ENCODE measurements at places on chromosomes 16 and 17. TPM values are rescaled to one million over a fixed set of nuclear protein-coding genes. Genes with fewer than 3 reads are reported as not detected.

PTGES3L gene
- total RNA-seq, result 0.53 TPM

GRCh38 chr17:78051186-78051972, 77.2 kb downstream of the TMC6 start:
- no peak for DNase-seq
- H3K36me3 ChIP-seq, result peaks cover 63% of the 10 kb centered on the region
- H3K27me3 ChIP-seq, result no peaks in the 10 kb centered on the region
- H3K4me3 ChIP-seq, result no peak overlapping the region
- H3K27ac ChIP-seq, result no peak overlapping the region

DNA sequence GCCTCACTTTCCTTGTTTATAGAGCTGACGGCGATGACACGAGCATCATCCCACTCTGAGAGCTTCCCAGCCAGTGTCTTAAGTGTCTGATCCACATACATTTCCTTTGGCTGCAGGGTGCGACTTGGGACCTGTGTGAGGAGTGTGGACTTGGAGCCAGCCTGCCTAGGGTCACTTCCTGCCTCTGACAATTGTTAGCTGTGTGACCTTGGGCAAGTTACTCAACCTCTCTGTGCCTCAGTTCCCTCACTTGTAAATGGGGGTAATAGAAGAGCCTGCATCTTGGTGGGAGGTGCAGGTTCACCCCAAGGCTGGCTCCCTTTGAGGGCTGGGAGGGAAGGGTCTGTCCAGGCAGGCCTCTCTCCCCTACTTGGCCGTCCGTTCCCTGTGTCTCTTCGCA, 27.4 kb upstream of the GSE1 start:
- DNase-seq, result no peak
- H3K4me1 ChIP-seq, result peaks cover 76% of the 10 kb centered on the region

DNA sequence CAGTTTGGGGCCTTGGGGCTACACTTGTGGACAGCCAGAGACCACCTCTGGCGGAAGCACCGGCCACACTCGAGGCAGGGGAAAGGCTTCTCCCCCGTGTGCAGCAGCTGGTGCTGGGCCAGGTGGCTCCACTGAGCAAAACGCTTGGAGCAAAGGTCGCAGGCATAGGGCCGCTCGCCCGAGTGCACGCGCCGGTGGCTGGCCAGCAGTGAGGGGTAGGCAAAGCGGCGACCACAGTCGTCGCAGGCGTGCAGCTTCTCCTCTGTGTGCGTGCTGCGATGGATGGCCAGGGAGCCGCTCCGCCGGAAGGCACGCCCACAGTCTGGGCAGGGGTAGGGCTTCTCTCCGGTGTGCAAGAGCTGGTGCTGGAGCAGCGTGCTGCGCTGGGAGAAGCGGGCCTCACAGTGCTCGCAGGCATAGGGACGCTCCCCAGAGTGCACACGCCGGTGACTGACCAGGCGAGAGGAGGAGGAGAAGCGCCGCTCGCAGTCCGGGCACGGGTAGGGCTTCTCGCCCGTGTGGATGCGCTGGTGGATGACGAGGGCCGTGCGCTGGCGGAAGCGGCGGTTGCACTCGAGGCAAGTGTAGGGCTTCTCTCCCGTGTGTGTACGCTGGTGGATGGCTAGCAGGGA, 5.8 kb downstream of the ZNF689 start:
- H3K27ac ChIP-seq, result no peak overlapping the region
- H3K27me3 ChIP-seq, result no peaks in the 10 kb centered on the region
- DNase-seq, result no peak

GP2 gene
- total RNA-seq, result not detected

DNA sequence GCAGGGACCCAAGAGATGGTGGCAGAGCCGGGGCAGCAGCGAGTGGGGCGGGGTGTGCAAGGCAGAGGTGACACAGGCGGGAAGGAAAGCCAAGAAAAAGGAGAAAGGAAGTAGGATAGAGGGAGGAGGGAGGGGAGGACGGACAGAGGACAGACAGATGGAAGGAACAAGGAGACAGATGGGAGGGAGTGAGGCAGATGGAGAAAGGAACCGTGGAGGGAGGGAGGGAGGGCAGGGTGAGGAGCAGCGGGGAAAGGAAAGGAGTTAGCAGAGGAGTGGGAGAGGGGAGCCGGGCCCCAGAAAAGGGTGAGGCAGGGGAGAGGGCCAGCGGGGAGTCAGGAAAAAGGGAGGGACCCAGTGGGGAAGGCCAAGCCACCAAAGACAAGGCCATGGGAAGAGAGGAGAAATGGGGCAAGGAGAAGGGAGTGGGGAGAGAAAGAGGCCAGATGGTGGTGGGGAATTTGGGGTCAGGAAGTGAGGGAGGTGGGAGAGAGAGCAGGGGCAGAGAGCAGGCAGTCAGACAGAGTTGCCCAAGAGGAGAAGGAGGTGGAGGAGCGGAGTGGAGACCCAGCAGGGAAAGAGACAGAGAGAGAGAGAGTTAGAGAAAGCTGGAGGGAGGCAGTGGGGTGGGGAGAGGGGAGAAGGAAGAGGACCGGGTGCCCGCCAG, 13.2 kb upstream of the ASGR1 start:
- no peak overlapping the region for H3K4me3 ChIP-seq
- H3K27ac ChIP-seq, result no peak overlapping the region
- no peak for DNase-seq
- no peaks in the 10 kb centered on the region for H3K27me3 ChIP-seq
- no peaks in the 10 kb centered on the region for H3K36me3 ChIP-seq
- H3K4me1 ChIP-seq, result no peaks in the 10 kb centered on the region

GRCh38 chr16:55530316-55530856, 21.5 kb downstream of the LPCAT2 start:
- no peaks in the 10 kb centered on the region for H3K36me3 ChIP-seq
- no peaks in the 10 kb centered on the region for H3K4me1 ChIP-seq
- H3K27me3 ChIP-seq, result no peaks in the 10 kb centered on the region
- no peak overlapping the region for H3K27ac ChIP-seq
- DNase-seq, result no peak
- no peak overlapping the region for H3K4me3 ChIP-seq

- no peak for DNase-seq
- no peak overlapping the region for H3K27ac ChIP-seq
- peaks cover 30% of the 10 kb centered on the region for H3K27me3 ChIP-seq
- H3K4me3 ChIP-seq, result peak overlapping the region; percentile 7
These were observed 930 bp downstream of the SPNS2 start for GRCh38 chr17:4499431-4500190.

GRCh38 chr16:50530277-50531236, 17.6 kb upstream of the NKD1 start:
- H3K27ac ChIP-seq, result no peak overlapping the region
- no peaks in the 10 kb centered on the region for H3K27me3 ChIP-seq
- H3K4me1 ChIP-seq, result no peaks in the 10 kb centered on the region
- no peak for DNase-seq
- H3K4me3 ChIP-seq, result no peak overlapping the region

- peaks cover 3% of the 10 kb centered on the region for H3K36me3 ChIP-seq
- no peaks in the 10 kb centered on the region for H3K27me3 ChIP-seq
- no peak overlapping the region for H3K27ac ChIP-seq
- H3K4me3 ChIP-seq, result no peak overlapping the region
- no peak for DNase-seq
- H3K4me1 ChIP-seq, result no peaks in the 10 kb centered on the region
These were observed 21.2 kb downstream of the SLC39A11 start for GRCh38 chr17:73071066-73071999.

DNA sequence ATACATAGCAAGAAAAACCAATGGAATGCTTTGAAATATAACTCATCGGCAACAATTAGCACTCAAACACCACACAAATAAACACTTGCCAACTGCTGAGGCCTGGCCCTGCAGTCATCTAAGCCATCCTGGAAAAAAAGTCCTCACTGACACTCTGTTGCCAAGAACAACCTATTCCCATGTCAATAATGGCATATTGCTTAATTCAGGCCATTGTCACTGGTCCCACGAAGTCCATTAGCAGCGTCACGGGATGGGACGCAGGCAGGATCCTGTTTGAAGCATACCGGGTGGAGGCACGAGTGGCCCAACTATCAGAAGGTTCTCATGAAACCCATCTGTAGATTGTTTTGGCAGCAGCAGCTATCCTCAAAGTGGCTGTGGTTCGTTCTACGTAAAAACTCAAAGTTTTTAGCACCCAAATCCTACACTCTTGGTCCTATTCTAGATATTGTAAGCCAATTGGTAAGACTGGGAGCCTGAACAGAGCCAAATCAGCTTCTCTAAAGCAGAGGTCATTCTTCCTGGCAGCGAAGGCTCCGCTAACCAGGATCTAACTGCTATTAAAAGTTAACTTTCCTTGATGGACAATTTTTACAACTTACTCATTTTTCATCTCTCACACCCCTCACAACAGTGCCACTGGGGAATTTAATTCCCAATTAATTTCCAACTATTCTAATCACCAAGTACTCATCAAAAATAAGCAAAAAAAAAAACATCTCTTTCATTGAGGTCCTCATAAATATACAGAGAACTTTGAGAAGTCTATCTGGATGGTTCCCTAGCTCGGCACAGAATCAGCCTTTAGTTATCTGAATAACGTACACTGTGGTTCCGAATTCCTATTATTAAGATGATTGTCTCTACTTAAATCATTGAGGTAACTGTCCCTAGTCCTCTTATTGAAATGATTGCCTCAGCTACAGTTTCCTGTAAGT, 91.5 kb downstream of the ZFHX3 start:
- H3K27me3 ChIP-seq, result no peaks in the 10 kb centered on the region
- H3K4me1 ChIP-seq, result peaks cover 7% of the 10 kb centered on the region
- DNase-seq, result no peak
- H3K36me3 ChIP-seq, result no peaks in the 10 kb centered on the region

KCNH6 gene
- not detected for total RNA-seq

GRCh38 chr16:57091975-57092785, at the start of gene CPNE2:
Gene CPNE2, plus strand, starts transcription at chr16:57092583. Its CDS starts 18,160 bp downstream, at chr16:57110743.
- H3K36me3 ChIP-seq, result no peaks in the 10 kb centered on the region
- peaks cover 17% of the 10 kb centered on the region for H3K4me1 ChIP-seq
- peak; percentile 37 for DNase-seq
- H3K27me3 ChIP-seq, result peaks cover 16% of the 10 kb centered on the region

ARL5C gene
- total RNA-seq, result 0.33 TPM

DNA sequence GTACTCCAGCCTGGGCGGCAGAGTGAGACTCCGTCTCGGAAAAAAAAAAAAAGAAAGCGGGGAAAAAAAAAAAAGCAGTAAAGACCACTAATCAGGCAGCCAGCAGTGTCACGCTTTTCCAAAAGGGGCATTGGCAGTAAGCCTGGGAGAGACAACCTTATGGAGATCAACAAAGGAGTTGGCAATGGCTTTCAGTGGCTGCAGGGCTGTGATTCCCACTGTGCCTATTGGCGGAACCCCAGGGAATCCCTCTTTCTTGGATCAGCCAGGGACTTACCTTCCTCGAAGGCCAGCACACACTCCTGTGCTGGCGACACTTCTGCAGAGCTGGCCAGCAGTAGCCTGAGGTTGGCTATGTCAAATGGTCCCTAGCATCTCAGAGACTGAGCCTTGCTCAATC, 43.2 kb upstream of the ZFHX3 start:
- DNase-seq, result no peak
- no peak overlapping the region for H3K27ac ChIP-seq
- no peaks in the 10 kb centered on the region for H3K36me3 ChIP-seq
- H3K4me3 ChIP-seq, result no peak overlapping the region

- peaks cover 4% of the 10 kb centered on the region for H3K36me3 ChIP-seq
- DNase-seq, result no peak
- H3K27me3 ChIP-seq, result no peaks in the 10 kb centered on the region
- H3K27ac ChIP-seq, result no peak overlapping the region
These were observed 17.1 kb upstream of the RNPS1 start for GRCh38 chr16:2284797-2285576.

GRCh38 chr16:54203851-54204505, 82.6 kb downstream of the IRX3 start:
- H3K27me3 ChIP-seq, result no peaks in the 10 kb centered on the region
- DNase-seq, result no peak
- no peak overlapping the region for H3K27ac ChIP-seq
- no peaks in the 10 kb centered on the region for H3K36me3 ChIP-seq

DNA sequence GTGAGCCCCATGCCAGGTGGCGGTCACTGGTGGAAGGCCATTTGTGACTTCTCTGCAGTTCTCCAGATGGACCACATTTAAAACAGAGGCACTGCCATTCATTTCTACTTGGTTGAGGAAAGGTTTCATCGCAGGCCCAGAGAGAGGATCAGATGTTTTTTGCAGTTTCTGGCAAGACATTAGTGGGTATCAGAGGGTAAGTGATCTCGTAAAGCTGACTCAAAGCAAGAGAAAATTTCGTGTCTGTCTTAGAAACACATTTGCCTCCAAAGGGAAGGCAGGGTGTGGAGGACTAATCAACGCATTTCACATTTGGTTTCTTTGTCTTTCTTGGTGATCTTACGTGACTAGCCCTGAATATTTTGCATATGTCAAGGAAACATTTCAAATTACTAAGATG, 81.8 kb downstream of the PRKCB start:
- no peak overlapping the region for H3K4me3 ChIP-seq
- H3K27ac ChIP-seq, result no peak overlapping the region
- H3K4me1 ChIP-seq, result peaks cover 9% of the 10 kb centered on the region

DNA sequence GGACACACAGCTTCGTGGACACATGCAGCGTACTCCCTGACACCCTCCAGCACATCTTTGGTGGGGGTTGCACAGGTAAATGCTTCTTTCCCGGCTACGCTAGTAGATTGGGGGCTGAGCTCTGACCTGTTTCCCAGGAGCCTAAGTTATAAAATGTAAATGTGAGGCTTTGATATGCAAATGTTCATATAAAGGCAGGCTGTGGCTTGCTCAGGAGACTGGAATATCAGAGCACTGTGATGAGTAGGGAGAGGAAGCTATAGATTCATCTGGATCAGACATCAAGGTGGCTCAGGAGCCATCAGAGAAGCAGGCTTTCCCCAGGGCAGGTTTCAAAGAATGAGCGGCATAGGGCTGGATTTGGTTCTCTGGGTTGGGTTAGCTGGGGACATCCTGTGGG, 3.4 kb upstream of the ETV4 start:
- no peak for DNase-seq
- H3K4me1 ChIP-seq, result peaks cover 24% of the 10 kb centered on the region
- H3K27me3 ChIP-seq, result peaks cover 25% of the 10 kb centered on the region
- H3K36me3 ChIP-seq, result no peaks in the 10 kb centered on the region
- no peak overlapping the region for H3K27ac ChIP-seq
- H3K4me3 ChIP-seq, result no peak overlapping the region

IL34 gene
- 0.48 TPM for total RNA-seq

DNA sequence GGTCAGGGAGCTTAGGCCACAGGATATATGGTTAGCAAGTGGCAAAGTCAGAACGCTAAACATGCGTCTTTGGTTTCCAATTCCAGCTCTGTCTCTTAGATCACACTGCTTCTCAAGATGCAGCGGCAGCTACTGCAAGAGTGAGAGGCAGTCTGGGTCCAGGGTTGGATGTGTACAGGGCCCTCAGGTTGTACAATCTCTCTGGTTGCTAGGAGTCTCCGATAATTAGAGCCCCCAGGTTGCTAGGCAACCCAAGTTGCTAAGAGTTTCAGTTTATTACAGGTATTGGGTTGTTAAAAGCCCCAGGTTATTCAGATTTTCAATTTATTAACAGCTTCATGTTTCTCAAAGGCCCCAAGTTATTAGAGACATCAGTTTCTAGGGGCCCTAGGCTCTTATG, 15.5 kb upstream of the SPACA3 start:
- H3K27me3 ChIP-seq, result no peaks in the 10 kb centered on the region
- no peaks in the 10 kb centered on the region for H3K36me3 ChIP-seq
- H3K27ac ChIP-seq, result no peak overlapping the region
- no peaks in the 10 kb centered on the region for H3K4me1 ChIP-seq
- H3K4me3 ChIP-seq, result no peak overlapping the region
- DNase-seq, result no peak

- no peaks in the 10 kb centered on the region for H3K27me3 ChIP-seq
- no peak overlapping the region for H3K27ac ChIP-seq
- no peak for DNase-seq
- no peaks in the 10 kb centered on the region for H3K4me1 ChIP-seq
These were observed 29.0 kb downstream of the SRL start for GRCh38 chr16:4212934-4213296.

GRCh38 chr17:75645501-75645888, 12.3 kb downstream of the SMIM5 start:
- H3K27me3 ChIP-seq, result no peaks in the 10 kb centered on the region
- H3K4me1 ChIP-seq, result peaks cover 11% of the 10 kb centered on the region
- H3K4me3 ChIP-seq, result no peak overlapping the region
- DNase-seq, result no peak
- H3K36me3 ChIP-seq, result peaks cover 6% of the 10 kb centered on the region
- H3K27ac ChIP-seq, result no peak overlapping the region
